ENCODE measurements at places on chromosomes 5 and 9.

DNA sequence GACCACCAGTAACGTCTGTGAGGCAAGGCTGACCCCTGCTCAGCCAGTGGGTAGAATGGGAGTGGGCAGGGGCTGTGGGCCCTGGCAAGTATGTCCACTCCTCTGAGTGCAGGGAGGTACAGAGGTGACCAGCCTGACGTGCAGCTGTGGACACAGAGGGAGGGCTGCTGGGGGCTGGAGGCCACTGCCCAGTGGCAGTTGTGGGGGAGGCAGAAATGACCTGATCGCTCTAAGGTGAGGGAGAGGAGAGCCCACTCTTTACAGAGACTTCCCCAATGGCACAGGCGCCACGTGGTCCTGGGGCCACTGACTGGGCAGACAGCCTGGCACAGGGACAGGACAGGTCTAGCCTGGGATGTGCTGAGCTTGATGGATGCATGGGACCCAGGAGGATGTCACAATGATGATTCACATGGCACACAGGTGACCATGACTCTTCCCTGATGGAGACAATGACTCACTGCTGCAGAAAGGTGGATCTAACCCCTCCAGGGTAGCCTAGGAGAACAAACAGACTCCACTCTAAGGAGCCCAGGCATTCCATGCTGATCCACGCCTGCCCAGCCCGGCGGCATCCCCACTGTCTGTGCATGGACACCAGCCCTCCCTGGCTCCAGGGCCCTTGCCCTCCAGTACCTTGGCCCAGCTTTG, 7.7 kb downstream of the LPCAT1 start:
- peak; percentile 46 for DNase-seq

- no peak for DNase-seq
Observed at GRCh38 chr5:96431376-96432187, 1.5 kb downstream of the PCSK1 start.

DNA sequence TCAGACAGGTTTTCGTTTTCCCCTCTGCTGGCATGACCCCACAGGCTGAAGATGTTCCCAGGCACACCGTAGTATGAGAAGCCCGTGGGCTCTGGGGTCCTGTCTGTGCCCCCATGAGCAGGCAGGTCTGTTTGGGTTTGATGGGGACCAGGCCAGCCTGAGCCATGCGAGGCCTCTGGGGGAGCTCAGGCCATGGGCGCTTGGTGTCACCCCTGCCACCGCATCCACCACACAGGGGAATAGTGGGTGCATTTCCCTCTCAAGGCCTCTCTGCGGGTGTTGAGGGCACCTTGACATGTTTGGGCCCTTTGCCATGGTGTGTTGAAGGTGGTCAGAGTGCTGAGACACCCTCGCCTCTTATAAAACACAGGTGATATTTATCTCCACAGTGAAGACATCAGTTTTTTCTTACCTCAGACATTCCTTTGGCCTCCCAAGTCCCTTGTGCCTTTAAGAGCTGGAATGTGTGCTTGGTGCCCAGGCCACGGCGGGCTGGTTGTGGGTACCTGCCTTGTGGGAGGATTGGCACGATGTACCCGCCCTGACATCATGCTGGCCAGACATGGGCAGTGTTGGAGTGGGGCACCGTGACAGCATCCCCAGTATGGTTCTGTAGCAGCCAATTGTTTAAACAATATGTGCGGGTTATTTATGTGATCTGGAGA, 68.3 kb downstream of the WNK2 start:
- no peak for DNase-seq

DNA sequence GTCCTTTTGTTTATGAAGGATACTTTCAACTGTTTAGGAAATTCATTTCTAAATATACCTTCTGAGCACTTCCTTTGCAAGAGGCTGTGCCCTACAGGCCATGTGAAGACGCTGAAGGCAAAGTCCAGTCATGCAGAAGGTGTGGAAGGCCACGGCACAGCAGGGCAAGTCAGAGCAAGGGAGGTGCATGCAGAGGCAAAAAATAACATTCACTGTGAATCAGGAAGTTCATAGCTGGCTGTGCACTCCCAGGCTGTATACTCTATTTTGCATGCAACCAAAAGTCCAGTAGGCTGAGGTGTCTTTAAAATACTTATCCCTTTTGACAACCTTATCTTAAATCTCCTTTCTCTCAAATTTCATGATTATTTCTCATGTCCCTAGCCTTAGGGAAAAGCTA, 50.3 kb downstream of the GNAQ start:
- DNase-seq: peak; percentile 20

- DNase-seq: no peak
Observed at GRCh38 chr5:82405161-82405560, 127.0 kb upstream of the RPS23 start.

DNA sequence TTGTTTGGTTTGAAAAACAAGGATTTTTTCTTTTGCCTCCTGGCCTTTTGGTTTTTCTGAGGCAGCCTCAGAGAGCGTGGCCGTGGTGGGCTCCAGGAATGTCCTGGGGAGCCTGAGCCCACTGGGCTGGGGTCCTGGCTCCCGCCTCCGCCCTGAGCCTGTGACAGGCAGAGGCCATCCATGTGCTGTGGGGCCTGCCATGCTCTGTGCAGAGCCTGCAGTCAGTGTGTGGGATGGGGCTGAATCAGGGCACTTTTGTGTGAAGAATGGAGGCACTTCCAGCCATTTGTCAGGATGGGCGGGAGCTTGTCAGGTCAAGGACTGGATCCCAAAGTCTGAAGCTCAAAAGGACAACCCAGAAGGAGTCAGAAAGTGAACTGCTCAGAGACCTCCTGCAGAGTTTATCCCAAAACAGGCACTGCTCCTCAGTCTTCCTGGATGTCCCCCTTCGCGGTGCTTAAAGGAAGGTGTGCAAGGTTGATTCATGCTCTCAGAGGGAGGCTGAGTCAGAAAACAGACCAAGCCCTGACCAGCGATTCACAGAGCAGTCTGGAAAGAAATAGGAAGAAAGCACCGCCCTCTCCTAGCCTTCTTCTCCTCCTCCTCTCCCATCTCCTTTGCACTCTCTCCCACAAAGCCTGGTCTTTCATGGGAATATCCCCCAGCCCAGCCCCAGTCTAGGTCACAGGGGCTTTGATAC, 53.2 kb downstream of the MVB12B start:
- no peak for DNase-seq

GRCh38 chr9:99259231-99259918, 37.3 kb downstream of the SEC61B start:
- DNase-seq: peak; percentile 33

DNA sequence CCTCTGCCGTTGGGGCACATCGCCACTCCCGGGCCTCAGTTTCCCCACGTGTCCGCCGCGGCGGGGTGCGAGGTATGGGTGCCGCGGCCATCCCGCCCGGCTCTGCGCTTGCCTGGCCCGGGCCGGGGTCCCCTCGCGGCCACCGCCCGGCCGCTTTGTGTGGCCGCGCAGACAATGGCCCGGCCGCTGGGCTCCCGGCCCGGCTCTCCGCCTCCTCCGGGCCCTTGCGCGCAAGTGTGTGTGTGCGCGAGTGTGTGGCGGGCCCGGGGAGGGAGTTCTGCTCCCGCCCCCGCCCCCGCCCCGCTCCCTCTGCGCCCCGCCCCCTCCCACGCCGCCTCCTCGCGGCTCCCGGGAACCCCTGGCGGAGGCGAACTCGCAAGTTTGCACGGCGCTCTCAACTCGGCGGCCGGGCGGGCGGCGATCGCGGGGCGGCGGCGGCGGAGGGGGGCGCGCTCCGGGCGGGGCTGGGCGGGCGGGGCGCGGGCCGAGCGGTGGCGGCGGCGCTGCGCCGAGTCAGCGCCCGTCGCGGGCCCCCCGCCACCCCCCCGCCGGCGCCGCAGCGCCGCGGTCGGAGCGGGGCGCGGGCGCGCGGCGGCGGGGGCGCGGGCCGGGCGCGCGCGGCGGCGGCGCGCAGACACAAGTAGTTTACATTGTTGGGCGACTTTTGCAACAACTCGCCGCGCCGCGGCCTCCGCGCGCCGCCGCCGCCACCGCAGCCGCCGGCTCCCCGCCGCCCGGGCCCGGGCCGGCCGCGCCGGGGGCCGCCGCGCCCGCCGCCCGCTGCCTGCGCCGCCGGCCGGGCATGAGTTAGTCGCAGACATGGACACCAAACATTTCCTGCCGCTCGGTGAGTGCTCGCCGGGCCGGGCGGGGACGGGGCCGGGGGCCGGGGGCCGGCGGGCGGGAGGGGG, at the start of gene RXRA:
Gene RXRA, plus strand, starts transcription at position 643 of the 911 bp plus-strand sequence. Its CDS starts 177 bp downstream, at position 820.
- peak; percentile 97 for DNase-seq

- DNase-seq: no peak
Observed at GRCh38 chr5:69113851-69114250, 20.0 kb downstream of the SLC30A5 start.

GRCh38 chr9:126125577-126125976, 201.1 kb upstream of the MVB12B start:
- no peak for DNase-seq

GRCh38 chr9:96509026-96509425, 59.1 kb downstream of the HABP4 start:
- no peak for DNase-seq

- no peak for DNase-seq
Observed at GRCh38 chr5:159041444-159042198, 58.1 kb downstream of the EBF1 start.

DNA sequence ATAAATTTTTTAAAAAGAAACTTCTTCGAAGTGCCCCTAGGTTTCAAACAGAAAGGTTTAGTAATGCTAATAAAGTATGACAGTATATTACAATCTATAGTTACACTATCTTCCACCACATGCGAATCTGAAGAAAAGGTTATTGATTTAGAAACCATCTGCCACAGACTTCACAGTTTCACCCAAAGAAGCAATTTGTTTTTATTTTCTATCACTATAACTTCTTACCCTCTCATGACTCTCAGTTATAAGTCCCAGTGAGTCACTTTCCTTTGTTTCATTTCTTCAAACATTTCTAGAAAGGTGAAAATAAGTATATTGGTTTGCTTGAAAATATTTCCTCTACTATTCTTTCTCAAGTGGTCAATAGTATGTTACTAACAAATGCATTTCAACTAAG, 93.6 kb downstream of the MCTP1 start:
- no peak for DNase-seq

GRCh38 chr5:173496129-173496882, 120.1 kb downstream of the BOD1 start:
- peak; percentile 41 for DNase-seq

DNA sequence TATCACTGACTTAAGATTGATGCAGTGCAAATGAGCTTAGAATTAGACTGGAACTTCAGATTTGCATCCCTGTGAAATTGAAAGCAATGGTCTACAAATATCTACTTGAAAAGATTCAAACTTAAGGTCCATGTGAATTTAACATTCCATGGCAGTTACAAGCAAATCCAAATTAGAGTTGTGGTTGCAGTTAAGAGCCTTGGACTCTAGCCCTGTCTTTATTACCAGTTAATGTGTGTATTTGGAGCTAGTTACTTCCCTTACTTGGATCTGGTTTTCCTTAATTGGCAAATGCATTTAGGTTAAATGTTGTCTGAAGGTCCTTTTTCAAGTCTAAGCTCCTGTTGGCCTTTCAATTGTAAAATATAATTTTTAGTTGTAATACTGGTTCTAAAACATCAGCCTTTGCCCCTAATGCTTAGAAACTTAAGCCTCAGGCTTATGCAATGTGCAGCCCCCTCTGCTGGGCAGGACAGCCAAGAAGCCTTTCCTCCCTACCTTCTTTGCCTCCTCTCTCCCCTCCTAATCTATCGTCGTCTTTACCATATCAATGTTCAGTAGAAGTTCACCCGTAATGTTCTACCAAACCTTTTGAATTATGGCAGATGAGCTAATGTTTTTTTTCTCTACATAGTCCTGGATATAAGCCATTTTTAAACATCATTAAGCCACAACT, 59.5 kb downstream of the ERMP1 start:
- DNase-seq: no peak

GRCh38 chr5:171644536-171644935, 141.1 kb upstream of the SMIM23 start:
- DNase-seq: no peak

DNA sequence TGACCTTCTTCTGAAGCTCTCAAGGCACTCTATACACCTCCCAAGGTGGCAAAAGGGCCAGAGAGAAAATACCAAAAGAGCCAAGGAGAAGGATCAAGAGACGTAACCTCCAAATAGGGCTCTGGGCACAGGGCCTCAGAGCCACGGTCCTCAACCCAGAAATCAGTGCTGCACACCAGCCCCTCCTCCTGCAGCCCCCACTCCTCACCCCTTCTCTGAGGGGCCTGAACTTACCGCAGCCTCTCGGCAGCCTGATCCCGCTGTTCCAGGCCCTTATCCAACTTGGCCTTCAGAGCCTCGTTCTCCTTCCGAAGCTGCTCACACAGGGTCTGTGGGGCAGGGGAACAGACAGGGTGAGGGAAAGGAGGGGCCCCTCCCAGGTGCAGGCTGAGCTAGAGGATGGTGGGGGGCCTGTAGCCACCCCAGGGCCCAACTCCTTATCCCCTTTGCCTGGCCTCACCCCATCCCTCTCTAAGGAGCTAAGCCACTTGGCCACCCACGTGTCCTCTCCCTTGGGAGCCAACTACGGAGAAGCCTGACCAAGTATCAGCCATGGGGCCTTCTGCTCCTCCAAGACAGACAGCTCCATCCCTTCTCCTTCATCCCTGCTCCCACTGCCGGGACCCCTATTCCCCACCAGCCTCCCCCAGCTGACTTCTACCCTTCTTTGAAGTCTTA, 28.8 kb downstream of the TNIP1 start:
- DNase-seq: no peak

GRCh38 chr9:109766351-109766750, 13.6 kb upstream of the PALM2AKAP2 start:
- peak; percentile 58 for DNase-seq

DNA sequence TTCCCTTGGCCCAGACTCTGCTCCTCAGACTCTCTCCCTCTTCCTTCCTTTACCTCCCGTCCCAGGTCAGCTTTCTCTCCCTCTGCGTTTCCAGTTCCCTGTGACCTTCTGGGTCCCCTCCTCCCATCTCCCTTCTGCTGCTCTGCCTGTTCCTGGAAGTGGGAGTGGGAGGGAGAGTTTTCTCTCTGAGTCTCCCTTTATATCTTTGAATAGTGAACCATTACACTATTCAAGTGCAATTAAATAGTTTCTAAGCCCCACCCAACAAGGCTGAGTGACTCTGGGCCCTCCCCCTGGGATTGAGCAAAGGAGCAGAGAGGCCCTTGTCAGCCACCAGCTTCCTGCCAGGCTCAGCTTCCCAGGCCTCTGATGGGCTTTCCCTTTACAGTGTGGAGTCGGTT, 34.8 kb downstream of the THBS4 start:
- DNase-seq: no peak

DNA sequence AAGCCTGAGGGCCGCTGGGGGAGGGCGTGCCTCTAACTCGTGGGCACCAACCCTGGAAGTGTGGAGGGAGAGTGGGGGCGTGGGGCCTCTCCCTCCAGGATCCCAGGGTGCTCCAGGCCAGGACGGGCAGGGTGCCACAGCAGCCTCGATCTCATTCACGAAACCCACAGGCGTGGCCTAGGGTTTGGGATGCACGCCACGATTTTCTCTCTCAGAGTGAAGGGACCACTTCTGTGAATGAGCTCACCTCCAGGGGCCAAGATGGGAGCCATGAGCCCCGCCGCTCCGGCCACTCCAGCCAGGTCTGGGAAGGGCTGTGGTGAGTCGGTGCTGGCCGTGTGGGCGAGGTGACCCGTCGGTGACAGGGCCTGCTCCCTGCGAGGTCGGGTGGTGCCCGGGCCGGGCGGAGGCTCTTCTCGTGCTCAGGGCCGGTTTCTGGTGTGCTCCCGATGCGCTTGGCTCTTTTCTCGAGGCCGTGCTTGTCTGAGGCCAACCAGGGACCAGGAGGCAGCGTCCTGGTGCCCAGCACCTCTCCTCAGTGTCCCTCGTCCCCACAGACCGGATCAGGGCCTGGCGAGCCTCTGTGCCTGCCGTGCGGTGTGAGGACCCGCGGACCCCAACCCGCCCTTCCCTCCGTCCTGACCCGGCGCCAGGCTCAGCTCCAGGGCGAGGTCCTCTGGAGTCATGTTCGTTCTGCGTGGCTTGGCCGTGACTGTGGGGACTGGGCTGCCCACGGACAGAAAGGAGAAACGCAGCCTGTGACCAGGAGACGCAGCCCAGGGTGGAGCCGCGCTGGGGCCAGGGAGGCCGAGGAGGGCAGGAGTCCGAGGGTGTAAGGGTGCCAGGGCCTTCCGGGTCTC, 31.0 kb downstream of the TPPP start:
- DNase-seq: no peak
